HL-60 (cell line): ENCODE measurements at places on chromosomes 3 and 15.
A peak's percentile ranks its signal among the peaks of the same experiment; 100 is the strongest.

DNA sequence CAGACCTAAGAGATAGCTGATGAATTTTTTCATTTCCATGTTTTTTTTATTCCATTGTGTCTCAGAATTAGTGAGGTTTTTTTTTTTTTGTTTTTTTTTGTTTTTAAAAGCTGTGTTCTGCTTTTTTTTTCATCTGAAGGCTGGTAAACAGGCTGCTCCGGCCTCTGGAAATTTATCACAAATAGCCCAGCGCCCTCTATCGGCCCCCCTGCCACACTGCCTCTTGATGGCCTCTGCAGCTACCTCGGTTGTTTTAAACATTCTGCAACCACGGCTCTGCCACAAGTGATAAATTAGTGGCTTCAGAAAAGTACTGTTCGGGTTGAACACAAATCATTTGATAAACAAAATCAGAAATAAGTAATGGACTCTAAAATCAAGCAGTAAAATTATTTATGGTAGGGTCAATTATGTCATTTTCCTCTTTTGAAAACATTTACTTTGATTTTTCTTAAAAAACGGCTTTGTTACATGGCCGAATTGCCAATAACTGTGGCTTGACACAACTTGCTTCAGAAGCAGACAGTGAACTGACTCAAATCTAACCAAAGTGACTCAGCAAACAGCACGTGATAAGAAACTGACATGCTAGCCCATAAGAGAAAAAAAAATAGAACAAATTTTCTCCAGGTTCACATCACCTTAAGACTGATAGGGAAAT is 87.8 kb downstream of the RSL24D1 start:
- peak; percentile 69 for DNase-seq

GRCh38 chr15:40344217-40344616 is 3.5 kb upstream of the CCDC9B start:
- DNase-seq = no peak

DNA sequence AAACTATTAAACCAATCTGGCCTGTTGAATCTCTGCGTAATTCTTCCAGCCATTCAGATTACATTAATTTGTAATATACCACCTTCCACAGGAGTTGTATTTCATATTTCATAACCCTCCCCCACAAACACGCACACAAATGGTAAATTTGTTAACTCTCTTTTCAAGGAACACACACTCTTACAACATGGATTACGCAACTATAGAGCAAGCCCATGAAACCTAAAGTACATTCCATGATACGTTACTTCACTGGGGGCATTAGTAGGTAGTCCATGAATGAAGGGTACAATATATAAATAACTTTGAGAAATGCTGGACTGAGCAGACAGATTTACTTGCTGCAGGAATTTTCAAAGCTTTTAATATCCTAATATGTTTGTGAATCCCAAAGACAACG is 65.0 kb downstream of the TRIM69 start:
- DNase-seq = peak; percentile 23

DNA sequence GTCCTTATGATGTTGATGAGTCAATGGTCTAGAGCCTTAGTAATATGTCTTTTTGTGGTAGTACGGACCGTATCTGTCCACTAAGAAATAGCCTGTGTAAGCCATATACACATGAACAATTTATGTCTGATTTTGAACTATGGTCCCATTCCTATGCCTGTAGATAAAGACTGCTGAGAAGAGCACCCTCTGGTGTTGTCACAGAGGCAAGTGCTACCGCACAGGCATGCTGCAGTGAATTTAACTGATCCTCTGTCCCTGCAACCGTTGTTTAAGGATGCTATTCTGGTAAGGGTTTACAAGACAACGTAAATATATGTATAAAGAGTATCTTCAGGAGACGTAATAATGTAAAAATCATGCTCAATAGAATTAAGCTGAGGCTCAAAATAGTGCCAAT is 170.7 kb downstream of the UBE3A start:
- DNase-seq = no peak

- DNase-seq = no peak
Measured at GRCh38 chr3:120280566-120280965, 4.5 kb downstream of the GPR156 start.

GRCh38 chr3:69993757-69994156 is 5.8 kb upstream of the SAMMSON start:
- no peak for DNase-seq

DNA sequence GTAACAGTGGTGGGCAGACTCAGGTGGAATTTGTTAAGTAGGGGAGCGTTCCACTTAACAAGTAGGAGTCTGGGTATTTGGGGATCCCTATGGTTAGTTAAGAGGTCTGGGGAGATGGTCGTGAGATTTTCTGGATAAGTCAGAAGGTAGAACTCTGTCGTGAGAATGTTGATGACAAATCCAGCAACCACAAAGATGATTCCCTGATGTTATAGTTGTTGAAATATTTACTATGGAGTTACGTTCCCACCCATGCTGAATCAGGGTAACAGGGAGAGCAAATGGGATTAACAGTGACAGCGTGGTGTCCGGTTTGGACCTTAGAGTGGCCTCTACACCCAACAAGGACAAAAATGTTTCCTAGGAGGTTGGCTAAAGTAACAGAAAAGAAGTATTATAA is 110.8 kb downstream of the MFSD1 start:
- DNase-seq = no peak

GRCh38 chr3:168475704-168476103 is 380.0 kb upstream of the GOLIM4 start:
- no peak for DNase-seq
